ENCODE measurements at places on chromosomes 16 and 17.

- DNase-seq = no peak
Measured at GRCh38 chr17:179066-179432, 2.4 kb downstream of the DOC2B start.

- DNase-seq = no peak
Measured at GRCh38 chr16:80046261-80046660, 445.7 kb upstream of the MAF start.

DNA sequence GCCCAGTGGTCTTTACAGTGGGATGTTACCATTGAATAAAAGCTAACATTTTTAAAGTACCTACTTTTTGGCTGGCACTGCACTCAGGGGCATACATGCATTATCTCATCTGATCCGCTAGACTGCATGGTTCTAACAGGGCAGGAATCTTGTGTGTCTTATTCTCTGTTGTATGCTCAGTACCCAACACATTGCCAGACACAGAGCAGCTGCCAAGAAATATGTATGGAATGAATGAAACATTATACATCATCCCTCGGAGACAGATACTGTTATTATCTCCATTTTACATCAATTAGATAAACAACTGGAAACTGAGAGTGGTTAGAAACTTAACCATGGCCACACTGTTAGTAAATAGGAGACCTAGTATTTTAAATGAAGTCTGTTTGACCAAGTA lies 74.1 kb upstream of the CDH11 start:
- no peak for DNase-seq

GRCh38 chr16:86398622-86399021 lies 111.7 kb upstream of the FOXF1 start:
- no peak for DNase-seq

DNA sequence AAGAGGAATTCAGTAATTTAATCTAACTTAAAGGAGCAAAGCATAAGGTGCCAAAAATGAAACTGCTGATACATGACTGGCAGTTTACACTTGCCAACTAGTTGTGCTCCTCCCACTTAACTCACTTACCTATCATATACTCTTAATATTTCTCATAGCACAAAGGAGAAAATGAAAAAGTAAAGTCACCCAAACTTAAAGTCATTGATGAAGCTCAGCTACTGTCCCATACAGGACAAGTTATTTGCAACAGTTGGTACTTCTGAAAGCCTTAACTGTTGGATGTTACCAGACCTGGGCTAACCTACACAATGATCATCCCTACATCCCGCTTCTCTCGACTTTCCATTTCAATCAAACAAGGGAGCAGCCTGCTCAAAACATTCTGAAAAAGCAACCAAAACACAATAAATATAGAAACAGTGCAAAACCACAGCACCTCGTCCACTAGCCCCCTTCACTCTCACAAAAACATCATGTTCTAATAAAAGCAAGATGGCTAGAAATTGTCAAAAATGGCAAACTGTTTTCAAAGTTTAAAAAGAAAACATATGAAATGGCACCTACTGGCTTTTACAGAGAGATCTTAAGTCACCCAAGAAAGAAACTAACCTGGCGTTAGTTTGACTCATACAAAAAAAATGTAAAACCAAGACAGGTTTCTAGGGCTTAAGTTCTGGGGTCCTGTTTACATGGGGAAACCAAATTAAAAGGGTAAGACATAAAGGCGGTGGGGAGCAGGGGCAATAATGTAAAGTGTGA lies 868 bp downstream of the MED13 start:
- DNase-seq = no peak

- DNase-seq = no peak
Measured at GRCh38 chr16:86018487-86018886, 119.5 kb downstream of the IRF8 start.

DNA sequence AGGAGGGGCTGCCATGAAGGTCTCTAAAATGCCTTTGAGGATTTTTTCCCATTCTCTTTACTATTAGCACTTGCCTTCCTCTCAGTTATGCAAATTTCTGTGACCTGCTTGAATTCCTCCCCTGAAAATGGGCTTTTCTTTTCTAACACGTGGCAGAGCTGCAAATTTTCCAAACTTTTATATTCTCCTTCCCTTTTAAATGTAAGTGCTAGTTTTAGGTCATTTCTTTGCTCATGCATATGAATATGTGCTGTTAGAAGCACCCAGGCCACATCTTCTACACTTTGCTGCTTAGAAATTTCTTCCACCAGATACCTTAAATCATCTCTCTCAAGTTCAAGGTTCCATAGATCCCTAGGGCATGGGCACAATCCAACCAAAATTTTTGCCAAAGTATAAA lies 11.8 kb downstream of the CLEC10A start:
- no peak for DNase-seq
